NCI-H2107 (cell line): ENCODE measurements at places on chromosomes 13 and 19.

GRCh38 chr19:16074488-16075365 is 1.6 kb upstream of the TPM4 start:
- DNase-seq: no peak

DNA sequence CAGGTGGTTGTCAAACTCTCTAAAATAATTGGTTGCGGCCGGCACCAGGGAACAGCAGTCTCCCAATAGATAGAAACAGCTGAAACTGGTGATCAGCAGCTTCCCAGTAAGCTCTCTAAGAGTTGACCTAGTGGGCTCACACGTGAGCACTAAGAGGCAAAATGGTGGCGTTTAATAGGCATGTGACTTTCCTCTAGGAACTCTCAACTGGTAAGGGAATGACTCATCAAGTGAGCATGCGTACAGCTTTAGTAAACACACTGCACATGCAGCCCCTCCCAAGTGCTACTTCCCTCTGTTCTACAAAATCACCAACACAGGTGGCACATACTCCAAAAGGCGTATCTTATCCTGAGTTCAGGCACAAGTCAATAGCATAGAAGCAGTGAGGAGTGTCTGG is 41.7 kb downstream of the TNFSF11 start:
- DNase-seq: no peak

DNA sequence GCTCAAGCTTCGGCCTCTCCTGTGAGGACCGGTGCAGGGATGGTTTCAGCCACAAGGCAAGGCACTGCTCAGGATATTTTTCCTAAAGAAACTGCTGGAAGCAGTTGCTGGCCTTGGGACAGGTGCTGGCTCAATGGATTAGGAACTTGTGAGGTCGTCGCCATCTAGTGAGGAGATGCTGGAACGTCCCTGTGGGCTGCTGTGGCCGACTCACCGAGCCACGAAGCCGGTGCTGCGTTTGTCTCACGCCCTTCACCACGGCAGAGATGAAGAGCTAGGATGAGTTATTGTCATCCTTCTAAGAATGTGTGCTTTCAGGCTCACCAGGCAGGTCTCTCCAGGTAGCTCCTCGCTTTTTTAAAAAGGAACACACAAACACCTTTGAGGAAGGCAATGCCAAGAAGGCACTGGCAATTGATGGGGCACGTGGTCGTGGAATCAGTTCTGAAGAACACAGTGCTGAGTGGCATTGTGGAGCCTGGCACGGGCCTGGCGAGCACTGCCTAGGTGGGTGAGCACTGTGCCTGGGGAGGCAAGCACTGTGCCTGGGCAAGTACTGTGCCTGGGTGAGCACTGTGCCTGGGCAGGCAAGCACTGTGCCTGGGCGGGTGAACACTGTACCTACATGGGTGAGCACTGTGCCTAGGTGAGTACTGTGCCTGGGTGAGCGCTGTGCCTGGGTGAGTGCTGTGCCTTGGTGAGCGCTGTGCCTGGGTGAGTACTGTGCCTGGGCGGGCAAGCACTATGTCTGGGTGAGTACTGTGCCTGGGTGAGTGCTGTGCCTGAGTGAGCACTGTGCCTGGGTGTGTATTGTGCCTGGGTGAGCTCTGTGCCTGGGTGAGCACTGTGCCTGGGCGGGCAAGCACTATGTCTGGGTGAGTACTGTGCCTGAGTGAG is 140.4 kb downstream of the TEX29 start:
- DNase-seq: no peak

DNA sequence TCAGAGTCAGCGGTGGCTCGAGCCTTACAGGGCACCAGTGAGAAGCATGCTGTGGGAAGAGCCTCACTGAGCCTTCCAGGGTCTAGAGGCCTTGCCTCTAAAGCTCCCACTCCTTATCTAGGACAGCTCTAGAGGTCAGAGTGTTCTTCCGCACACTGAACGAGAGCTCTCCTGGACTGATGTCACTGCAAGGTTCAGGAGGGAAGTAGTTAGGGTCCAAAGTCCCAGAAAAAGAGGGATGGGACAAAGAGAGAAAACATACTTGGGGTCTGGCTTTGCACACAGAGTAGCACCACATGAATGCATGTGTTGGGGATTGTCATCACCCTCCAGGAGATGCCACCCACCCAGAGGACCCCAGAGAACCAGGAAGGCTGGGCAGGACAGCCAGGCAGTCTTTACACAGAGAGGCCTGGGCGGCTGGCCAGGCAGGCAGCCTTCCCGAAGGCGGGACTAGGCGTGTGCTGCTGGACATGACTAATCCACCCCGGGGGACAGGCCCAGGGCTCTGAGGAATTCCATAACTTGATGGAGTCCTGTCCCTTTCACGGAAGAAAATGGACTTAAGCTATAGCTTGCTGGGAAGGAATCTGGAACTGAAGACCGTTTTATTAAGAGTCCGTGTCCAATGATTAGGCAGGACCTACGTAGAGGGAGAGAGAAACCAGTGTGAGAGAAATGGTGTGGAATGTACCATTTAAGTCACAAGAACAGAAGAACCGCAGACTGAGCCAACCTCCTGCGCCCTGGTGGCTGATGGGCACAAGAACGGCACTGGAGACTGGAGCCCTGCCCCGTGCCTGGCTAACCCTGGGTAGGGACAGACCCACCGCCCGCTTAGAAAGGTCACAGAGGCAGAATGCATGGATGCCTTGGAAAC is 16.6 kb upstream of the EPHX3 start:
- no peak for DNase-seq

- no peak for DNase-seq
Observed at GRCh38 chr13:36412736-36413135, 19.6 kb upstream of the CCNA1 start.
